ENCODE measurements at places on chromosomes 2 and 18. TPM values are rescaled to one million over a fixed set of nuclear protein-coding genes. Genes with fewer than 3 reads are reported as not detected.

The FBXO36 gene
- 1.6 TPM for total RNA-seq

The CCL20 gene
- not detected for total RNA-seq

- H3K4me1 ChIP-seq, result peaks cover 25% of the 10 kb centered on the region
- H3K27ac ChIP-seq, result peak overlapping the region; percentile 66
- DNase-seq, result no peak
- peak overlapping the region; percentile 66 for H3K4me3 ChIP-seq
Observed at GRCh38 chr2:226030369-226030768, 630.9 kb downstream of the NYAP2 start.

- no peak overlapping the region for H3K4me3 ChIP-seq
- no peak for DNase-seq
- no peaks in the 10 kb centered on the region for H3K36me3 ChIP-seq
- no peaks in the 10 kb centered on the region for H3K27me3 ChIP-seq
Observed at GRCh38 chr2:2610751-2611150, 279.7 kb upstream of the MYT1L start.

DNA sequence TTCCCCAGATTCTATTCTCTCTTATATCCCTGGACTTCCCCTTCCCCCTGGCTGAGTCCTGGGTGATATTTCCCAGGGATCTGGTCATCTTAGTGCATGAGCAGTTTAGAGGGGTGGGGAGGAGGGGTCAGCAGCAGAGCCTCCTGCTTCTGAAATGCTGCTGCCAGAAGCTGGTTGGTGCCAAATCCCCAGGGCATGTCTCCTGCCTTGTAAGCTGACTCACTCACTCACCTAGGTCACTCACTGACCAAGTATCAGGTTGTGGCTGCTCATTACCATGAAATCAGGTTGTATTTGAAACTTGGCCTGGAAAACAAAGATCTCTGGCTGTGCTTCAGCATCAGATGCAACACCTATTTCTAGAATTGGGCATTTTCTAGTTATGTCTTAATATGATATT is 14.3 kb downstream of the GPR39 start:
- no peaks in the 10 kb centered on the region for H3K27me3 ChIP-seq
- no peak overlapping the region for H3K4me3 ChIP-seq
- H3K27ac ChIP-seq, result no peak overlapping the region
- no peaks in the 10 kb centered on the region for H3K4me1 ChIP-seq
- H3K36me3 ChIP-seq, result no peaks in the 10 kb centered on the region

The ACMSD gene
- not detected for total RNA-seq

DNA sequence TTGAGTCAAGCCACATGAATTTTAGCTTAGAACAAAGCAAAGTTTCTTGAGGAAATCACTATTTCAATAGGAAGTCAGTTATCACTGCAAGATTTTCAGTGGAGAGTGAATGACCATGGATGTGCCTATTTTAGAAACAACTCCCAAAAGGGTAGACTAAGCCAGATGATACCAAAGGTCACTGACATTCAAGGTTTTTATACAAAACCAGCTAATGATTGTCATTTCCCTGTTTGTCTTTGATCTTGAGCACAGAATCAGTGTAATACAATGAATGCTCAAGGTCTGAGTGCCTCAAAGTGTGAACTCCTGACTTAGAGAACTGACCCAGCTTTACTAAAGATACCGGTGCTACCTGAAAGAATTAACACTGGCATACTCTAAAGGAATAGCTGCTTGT is 60.5 kb downstream of the CDH2 start:
- H3K27me3 ChIP-seq, result no peaks in the 10 kb centered on the region
- H3K36me3 ChIP-seq, result no peaks in the 10 kb centered on the region
- H3K4me1 ChIP-seq, result peaks cover 12% of the 10 kb centered on the region
- no peak overlapping the region for H3K27ac ChIP-seq

- no peaks in the 10 kb centered on the region for H3K27me3 ChIP-seq
- DNase-seq, result no peak
- no peak overlapping the region for H3K27ac ChIP-seq
- peaks cover 21% of the 10 kb centered on the region for H3K36me3 ChIP-seq
- no peak overlapping the region for H3K4me3 ChIP-seq
Observed at GRCh38 chr2:88747990-88748389, 56.5 kb downstream of the RPIA start.

GRCh38 chr18:32760391-32760790 is 12.4 kb downstream of the KLHL14 start:
- no peaks in the 10 kb centered on the region for H3K27me3 ChIP-seq
- DNase-seq, result no peak
- H3K4me3 ChIP-seq, result no peak overlapping the region
- no peak overlapping the region for H3K27ac ChIP-seq
- no peaks in the 10 kb centered on the region for H3K36me3 ChIP-seq
